Frontal cortex (tissue), 4 donors: ENCODE measurements at places on chromosomes 1 and 21.

DNA sequence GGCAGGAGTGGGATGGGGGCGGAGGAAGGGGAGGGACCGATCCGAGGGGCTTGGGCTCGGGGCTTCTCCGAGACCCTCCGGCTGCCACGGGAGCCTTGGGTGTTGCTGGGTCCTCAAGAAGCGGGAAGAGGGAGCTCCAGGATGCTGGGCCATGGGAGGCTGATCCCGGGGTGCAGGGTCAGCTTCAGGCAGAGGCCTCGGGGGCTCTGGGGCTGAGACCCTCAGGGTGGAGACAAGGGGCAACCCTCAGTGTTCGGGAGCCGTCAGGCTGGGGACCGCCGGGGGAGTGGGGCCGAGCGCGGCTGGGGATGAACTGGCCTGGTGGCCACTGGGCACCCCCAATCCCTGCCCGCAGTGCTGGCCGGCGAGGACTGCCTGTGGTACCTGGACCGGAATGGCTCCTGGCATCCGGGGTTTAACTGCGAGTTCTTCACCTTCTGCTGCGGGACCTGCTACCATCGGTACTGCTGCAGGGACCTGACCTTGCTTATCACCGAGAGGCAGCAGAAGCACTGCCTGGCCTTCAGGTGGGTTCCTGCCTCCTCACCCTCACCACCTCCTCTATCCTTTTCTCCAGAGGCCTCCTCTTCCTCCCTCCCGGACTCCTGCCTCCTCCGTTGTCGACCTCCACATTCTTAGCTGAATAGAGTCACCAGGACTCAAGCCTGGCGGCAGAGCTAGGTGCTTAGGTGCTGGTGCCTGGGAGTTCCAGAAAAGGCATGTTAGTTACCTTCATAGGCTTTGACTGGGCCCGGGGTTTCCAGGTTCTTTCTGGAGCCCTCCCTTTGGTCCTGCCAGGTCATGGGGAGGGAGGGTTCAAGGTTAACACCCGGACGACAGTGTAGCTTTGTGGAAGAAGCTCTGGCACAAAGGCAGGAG is 631 bp downstream of the SHISA4 start:
- peak; percentile 50 for DNase-seq

- DNase-seq: no peak
Measured at GRCh38 chr1:209685821-209686220, 10.6 kb downstream of the G0S2 start.

DNA sequence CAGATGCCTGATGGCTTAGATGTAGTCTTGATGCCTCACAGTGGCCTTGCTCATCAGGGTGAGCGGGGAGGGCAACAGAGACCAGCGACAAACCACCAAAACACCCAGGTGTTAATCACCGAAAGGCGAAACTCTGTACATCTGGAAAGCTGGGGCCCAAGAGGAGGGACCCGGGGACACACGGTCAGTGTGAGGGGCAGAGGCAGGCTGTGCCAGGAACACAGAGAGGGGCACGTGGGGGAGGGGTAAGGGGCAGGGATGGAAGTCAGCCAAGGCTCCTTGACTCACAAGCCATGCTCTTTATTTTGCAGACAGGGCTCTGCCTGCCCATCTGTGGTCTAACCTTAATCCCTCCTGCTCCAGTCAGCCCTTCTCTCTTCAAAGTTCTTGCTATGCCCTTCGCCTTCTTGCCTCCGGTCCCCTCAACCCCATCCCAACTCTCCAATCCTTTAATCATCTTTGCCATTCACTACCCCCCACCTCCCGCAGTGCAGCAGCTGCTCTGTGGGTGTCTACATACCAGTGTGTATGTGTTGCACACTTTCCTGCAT is 4.3 kb downstream of the MEF2D start:
- no peak for DNase-seq

GRCh38 chr1:183824291-183824690 is 19.4 kb downstream of the RGL1 start:
- no peak for DNase-seq

DNA sequence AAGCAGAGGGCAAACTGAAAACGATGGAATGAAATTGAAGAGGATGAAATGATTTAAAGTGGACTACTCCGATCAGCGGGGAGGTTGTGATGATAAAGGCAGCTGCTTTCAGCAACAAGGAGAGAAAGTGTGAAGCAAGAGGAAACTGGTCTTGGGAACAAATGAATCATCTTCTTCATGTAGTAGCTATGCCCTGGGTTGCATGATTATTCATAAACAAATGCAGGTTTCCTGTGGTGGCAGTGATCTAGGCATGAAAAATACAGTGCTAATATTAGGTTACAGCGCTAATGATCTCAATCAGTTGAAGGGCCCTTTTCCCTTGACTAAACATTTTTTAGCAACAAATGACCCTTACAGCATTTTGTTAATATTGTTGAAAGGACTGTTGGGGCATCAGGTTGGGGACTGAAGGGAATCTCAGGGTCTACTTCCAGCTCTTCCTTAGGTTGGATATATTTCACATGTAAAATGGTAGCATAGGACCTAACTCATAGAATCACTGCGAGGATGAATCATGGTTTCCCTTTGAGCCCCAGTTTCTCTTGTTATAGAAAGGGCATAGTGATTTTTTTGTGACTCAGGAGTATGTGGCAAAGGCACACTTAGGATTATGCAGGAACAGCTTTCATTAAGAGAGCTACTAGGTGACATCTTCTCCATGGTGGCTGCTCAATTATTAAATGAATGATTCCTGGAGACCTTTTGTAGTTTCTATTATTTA is 1.9 kb upstream of the ZFYVE9 start:
- DNase-seq: no peak

- DNase-seq: no peak
Measured at GRCh38 chr1:94694226-94694915, 125.8 kb upstream of the SLC44A3 start.

GRCh38 chr1:74611887-74612286 is 61.7 kb downstream of the ERICH3 start:
- DNase-seq: no peak

- DNase-seq: no peak
Measured at GRCh38 chr21:45385549-45386050, 19.4 kb upstream of the COL18A1 start.

GRCh38 chr1:199522936-199523335 is 504.6 kb upstream of the NR5A2 start:
- DNase-seq: no peak

GRCh38 chr1:212431644-212432043 is 1.1 kb upstream of the NENF start:
- DNase-seq: no peak

DNA sequence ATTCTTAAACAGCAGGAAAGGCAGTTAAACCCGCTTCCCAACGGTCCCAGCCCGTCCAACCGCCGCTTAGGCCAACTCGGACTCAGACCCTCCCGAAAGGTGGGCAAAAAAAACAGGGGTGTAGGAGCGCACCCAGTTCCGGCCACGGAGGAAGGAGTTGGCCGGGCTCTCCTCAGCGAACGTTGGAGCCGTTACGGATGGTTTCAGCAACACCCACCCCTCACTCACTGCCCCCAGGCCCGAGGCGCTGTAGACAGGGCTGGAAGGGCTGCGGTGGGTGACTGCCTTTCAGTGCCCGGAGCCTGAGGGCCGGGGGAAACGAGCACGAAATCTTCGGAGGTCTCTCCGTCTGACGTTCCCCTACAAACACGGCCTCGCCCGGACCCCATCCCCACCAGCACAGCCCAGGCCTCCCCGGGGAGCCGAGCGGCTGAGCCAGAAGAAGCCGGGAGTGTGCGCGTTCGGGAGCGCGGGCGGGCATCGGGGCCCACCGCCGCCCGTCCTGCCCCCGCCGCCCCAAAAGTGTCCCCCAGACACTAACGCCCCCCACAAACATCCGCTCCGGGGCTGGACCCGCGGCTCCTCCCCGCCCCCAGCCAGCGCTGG is 1.3 kb downstream of the KDM5B start:
- DNase-seq: peak; percentile 42

DNA sequence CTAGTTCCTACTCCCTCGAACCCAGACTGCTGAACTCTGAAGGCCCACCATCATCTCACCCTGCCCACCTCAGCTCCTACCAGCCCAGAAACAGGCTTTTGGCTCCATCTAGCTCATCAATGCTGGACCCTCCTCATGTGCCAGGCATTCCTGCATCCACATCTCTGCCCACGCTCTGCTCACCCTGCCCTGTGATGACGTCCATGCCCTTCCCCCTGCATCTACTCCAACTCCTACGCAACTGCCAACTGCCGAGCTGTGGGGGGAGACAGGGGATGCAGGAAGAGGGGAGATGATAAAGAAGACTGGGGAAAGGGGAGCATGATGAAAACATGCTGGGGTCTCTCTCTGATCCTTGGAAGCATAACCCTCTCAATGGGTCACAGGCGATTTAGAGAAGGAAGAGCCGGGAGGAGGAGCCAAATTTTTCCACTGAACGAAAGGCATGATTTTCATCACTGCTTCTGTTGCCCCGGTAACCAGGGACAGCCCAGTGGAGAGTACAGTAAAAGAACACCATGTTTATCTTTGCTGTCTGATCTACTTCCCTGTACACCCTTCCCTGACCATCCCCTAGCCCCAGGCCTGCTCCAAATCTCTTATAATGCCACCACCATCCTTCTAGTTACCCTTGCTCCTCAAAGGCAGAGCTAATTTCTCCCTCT is 44.3 kb downstream of the CD34 start:
- DNase-seq: peak; percentile 36
